ENCODE measurements at places on chromosomes 3 and 15.
A peak's percentile ranks its signal among the peaks of the same experiment; 100 is the strongest.

DNA sequence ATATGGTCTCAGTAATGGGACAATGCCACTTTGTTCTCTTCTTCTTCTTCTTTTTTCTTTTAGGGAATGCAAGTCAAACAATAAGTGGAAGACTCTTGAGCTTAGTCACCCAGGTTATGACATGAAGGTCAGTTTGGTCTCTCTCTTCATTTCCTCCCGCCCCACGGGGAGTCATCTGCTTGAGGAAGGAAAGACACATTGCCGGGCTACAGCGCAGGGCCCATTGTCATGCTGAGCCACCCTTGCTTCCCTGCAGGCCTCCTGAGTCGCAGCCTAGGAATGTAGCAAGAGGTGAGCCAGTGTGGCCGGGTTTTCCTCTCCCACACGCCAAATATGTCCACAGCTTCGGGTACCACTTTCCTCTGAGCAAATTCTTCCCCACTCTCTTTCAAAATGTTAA lies 47.6 kb downstream of the RAP2B start:
- no peak for DNase-seq

GRCh38 chr15:87228460-87228859 lies 1028.1 kb downstream of the NTRK3 start:
- DNase-seq, result no peak

DNA sequence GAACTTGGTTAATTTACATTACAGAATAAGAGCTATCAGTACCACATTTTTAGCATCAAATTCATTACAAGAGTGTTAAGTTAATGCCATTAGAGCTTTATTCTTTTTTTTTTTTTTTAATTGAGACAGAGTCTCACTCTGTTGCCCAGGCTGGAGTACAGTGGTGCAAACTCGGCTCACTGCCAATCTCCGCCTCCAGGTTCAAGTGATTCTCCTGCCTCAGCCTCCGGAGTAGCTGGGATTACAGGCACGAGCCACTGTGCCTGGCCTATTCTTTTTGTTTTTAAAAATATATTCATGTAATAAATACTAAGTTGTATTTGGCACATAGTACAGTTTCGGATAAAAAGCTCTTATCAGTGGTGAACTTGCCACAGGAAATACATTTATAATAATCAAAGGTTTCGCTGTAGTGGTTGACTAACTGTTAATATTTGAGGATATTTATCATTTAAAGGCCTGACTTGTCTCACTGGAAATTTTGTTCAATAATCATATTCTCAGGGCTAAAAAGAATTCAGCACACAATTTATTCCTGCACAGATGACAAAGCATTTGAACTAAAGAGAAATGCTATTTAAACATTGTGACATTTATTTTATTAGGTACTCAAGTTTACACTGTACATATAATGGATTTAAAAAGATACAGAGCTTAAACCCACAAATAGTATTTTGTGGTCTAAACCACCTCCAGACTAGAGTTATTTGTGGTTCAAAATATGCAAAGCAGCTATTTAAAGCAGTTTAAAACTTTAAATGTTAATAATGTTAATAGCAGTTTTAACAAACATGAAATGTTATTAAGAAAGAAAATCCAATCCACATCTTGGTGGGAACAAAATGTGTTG lies 6.1 kb upstream of the LEKR1 start:
- DNase-seq, result no peak

DNA sequence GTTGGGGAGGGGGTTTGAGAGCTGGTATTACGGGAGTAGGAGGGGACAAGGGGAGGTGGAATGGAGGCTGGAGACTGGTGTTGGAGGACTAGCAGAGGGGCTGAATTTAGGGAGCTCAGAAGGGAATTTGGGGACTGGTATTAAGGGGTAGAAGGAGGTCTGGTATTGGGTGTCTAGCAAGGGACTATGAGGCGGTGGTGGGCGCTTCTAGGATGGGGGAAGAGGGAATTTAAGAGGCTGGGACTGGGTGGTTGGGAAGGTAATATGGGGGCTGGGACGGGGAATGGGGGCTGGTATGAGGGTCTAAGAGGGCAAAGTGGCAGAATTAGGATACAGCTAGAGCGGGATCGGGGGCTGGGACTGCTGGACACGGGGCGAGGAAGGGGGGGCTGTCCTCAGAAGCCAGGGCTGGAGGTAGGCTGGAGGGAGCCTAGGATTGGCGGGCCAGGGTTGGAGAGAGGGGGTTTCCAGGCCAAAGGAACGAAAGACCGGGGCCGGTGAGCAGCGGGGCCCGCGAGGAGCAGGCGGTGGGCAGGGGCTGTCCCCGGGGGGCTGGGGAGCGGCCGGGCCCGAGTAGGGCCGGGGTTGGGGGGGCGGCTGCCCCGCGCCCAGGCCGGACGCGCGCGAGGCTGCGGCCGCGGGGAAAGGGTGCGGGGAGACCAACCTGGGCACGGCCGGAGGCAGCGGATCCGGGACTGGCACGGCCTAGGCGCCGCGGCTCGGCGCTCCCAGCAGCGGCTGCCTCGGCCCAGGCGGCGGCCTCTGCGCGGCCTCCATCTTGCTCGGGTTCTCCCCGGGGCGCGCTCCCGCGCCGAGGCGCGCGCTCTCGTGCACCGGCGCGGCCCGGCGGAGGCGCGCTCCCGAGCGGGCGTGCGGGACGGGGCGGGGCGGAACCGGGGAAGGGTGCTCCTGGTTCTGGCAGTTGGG lies at the start of gene LHFPL4:
Gene LHFPL4, minus strand, starts transcription at position 802 of the 927 bp plus-strand sequence. CDS start 1,143 bp downstream, outside the sequence.
- peak; percentile 49 for DNase-seq

DNA sequence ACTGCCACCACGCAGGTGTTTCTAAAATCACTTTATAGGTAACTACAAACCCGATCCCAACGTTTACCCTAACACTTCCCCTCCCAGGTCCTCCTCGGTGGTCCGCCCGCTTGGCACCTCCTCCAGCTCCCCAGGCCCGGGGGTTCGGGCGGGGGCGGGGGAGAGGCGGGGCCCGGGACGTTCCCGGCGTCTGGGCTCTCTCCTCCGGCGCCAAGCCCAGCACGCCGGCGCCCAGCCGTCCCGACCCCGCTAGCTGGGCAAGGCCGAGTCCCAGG lies 562 bp downstream of the CGGBP1 start:
- no peak for DNase-seq

GRCh38 chr3:40765884-40766283 lies 241.1 kb downstream of the ZNF621 start:
- DNase-seq, result no peak

GRCh38 chr3:129313665-129314385 lies 35.2 kb downstream of the HMCES start:
- peak; percentile 58 for DNase-seq

DNA sequence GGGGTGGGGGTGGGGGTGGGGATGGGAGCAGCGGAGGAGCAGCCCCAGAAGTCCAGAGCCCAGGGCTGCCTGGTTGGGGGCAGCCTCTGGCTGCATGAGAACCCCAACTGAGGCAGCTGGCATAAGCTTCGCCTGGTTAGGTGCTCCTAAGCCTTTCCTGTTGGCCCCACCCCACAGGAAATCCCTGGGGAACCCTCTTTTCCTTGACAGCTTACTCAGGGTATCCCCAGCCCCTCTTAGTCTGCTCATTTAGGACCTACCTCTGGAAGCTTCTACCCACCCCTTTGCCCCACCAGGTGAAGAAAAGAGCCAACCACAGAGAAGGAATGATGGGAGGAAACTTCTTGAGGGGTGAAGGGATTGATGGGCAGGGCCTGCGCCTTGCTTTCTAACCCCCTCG lies 53.4 kb downstream of the IL20RB start:
- DNase-seq, result no peak

DNA sequence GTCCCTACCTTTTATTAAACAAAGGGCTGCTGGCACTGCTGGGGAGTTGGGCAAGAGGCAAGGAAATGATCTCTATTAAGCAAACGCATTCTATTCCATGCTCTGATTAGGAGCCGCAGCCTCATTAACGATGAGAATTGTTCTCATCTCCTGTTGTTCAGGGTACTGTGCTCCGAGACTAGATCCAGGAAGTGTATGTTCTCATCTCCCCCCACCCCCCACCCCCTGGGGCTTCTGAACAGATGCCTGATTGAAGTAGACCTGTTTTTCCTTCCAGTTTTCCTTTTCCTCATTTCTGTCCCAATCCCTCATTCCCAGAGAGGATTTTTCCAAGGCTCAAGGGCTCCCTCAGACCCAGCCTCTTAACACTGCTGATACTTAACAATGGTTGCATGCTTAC lies 81.6 kb upstream of the FEZF2 start:
- DNase-seq, result no peak

DNA sequence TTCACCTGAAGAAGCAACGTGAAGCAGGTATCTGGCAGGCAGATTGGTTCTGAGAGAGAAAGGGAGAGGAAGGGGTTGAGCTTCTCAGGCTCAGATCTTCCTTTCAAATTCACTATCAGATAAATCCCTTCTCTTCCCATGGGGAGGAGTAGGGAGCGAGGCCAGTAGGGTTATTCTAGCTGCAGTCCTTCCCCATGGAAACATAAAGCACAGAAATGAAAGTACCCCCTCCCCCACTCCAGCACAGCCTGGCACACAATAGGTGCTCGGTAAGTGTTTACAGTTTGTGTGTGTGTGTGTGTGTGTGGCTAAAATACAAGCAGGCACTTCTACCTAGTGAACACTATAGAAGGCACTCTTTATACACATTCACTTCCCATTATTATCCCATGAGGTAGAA lies 20.8 kb upstream of the VPS8 start:
- DNase-seq, result peak; percentile 68

GRCh38 chr3:161454615-161455014 lies 42.0 kb upstream of the OTOL1 start:
- DNase-seq, result no peak

GRCh38 chr3:113534365-113534764 lies 2.0 kb downstream of the SIDT1 start:
- no peak for DNase-seq

- peak; percentile 58 for DNase-seq
These were observed 86.2 kb upstream of the PIAS1 start for GRCh38 chr15:67967871-67968431.

- DNase-seq, result no peak
These were observed 10.4 kb upstream of the NMB start for GRCh38 chr15:84668221-84668982.

DNA sequence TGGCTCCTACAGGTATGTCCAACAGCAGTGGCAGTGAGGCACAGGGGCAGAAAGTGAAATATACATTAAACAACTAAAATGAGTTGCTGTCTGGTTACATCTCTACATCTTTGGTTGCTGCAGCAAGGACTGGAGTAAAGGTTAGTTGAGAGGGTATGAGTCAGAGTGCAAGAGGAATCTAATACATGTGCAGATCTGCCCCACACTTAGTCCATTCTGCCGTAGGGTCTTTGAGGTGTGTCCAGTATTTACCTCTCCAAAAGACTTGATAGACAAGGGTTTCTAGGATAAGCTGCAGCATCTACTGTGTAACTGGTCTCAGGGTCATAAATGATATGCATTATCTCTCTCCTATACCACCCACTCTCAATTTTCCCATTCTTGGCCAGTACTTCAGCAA lies 6.2 kb upstream of the NEDD4 start:
- no peak for DNase-seq

DNA sequence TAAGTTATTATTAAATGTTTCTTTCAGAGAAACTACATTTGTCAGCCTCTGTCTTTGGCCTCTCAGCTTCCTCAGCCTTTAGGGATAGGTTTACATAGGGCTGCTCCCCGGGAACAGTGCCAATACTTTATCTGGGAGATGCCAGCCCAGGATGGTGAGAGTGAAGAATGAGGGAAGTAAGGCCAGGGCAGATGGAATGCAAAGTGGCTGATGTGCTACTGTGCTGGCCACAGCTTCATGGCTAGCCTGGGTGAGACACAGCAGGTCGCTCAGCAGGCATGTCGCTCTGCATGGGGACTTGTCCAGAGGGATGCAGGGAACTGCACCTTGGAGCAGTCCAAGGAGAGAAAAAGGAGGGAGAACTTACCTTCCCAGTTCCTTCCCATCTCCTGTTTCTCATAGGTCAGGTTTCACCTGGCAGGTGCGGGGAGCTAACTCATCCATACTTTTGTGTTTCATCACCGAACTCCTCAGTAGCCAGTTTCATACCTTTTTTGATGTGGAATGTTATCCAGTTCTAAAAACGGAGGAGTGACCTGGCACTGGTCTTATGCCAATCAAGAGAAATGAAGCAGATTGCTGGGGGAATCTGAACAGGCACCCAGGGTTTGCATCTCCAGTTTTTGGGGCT lies 30.9 kb upstream of the C15orf39 start:
- no peak for DNase-seq

DNA sequence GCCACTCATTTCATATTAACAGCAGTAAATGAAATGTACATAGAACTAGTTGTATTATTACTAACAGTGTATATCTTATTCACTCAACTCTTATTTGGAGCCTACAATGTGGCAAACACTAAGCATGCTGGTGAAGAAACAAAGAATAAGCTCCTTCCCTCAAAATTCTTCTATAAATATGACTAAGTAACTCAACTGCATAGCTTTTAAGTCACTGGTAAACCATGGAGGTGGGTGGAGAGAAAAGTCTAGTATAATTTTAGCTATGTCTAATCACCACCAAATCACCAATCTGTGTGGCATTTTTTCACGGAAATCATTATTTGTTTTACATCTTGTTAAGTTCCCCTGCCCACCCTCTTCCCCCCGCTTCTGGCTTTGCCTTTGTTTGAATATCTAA lies 17.5 kb downstream of the COPS2 start:
- no peak for DNase-seq

- DNase-seq, result peak; percentile 9
These were observed 107.9 kb downstream of the STAC start for GRCh38 chr3:36488077-36488789.

DNA sequence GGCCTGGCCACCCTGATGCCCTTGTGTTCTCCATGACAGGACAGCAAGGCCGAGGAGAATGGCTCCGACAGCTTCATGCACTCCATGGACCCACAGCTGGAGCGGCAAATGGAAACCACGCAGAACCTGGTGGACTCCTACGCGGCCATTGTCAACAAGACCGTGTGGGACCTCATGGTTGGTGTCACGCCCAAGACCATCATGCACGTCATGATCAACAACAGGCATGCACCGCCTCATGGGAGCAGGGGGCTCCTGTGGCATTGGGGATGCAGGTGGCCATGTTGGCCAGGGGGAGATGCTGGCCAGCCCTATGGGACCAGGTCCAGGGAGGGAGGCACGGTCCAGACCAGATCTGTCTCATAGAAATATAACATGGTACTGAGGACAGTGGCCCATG lies 62.9 kb downstream of the GOLGA8B start:
- DNase-seq, result no peak

GRCh38 chr15:58886921-58887320 lies 46.6 kb downstream of the SLTM start:
- DNase-seq, result no peak

- DNase-seq, result no peak
These were observed 74.9 kb downstream of the SIDT1 start for GRCh38 chr3:113607219-113607596.

DNA sequence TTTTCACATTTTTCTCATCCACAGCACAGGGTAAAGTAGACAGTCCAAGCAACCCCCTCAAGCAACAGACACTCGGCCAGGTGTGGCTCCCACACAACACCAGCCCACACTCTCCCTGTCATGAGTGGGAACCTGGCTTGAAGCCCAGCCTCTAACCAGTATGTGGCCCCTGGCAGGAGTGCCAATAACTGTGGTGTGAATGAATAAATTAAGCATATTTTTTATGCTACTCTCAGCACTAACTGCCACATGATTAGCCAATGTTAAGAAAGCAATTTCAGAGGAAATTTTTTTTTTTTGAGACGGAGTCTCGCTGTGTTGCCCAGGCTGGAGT lies 9.9 kb downstream of the IL17RD start:
- no peak for DNase-seq
